ENCODE measurements at places on chromosomes 5 and 9. TPM values are rescaled to one million over a fixed set of nuclear protein-coding genes. Genes with fewer than 3 reads are reported as not detected.

- no peak for DNase-seq
Measured at GRCh38 chr9:8391132-8391531, 591.6 kb upstream of the DMAC1 start.

DNA sequence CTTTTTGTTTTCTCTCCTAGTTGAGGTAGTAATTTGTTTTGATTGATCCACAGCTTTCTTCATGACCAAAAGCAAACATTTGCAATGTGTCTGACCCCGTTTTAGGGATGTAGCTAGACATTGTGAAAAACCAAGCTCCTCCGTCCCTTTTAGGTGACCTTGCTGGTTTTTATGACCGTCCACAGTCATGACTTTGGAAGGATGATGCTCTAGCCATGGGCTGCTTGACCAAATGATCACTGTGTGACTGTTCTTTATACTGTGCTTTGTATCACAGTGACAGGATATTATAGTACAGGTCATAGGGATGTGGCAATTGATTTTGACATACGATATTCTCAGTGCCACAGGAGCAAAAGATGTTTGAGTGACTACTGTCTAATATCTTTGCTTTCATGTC lies 54.4 kb downstream of the KCNN2 start:
- DNase-seq: no peak

- no peak for DNase-seq
Measured at GRCh38 chr5:167358868-167359492, 932.5 kb upstream of the WWC1 start.

- DNase-seq: peak; percentile 32
Measured at GRCh38 chr5:111511831-111512374, 432 bp downstream of the STARD4 start.

Gene CCNB1
- 211 TPM for total RNA-seq

Gene ETF1
- 107 TPM for total RNA-seq

Gene WDR70
- total RNA-seq: 37.4 TPM

Gene TEX48
- not detected for total RNA-seq

Gene LHFPL2
- total RNA-seq: not detected

Gene ZNF782
- total RNA-seq: 2.8 TPM

Measured in activated naive CD4-positive, alpha-beta T cell treated with anti-CD3 and anti-CD28 coated beads for 36 hours (primary cell).